Lower lobe of right lung (tissue), 2 donors: ENCODE measurements at places on chromosomes 4 and X. TPM values are rescaled to one million over a fixed set of nuclear protein-coding genes. Genes with fewer than 3 reads are reported as not detected.

- no peak for DNase-seq
These were observed 82.4 kb downstream of the RAP1GDS1 start for GRCh38 chr4:98343626-98344025.

SLC25A5 gene
- total RNA-seq, result 334 TPM

DNA sequence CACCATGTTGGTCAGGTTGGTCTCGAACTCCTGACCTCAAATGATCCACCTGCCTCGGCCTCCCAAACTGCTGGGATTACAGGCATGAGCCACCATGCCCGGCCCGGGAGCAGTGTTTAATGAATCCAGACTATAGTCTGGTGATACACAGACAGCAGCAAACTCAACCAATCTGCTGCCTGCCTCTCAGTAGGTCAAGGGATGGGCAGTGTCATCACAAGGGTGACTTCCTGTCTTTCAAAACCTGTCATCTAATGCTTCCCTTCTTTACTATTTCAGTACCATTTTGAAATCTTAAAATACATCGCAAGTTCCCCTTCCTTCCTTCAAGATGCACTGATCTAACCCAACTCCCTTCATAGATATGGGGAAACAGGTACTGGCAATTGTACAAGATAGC, 8.4 kb downstream of the RPL39 start:
- peak; percentile 47 for DNase-seq

GRCh38 chr4:44914223-44914622, 187.9 kb upstream of the GNPDA2 start:
- no peak for DNase-seq

SPIN2A gene
- total RNA-seq, result 0.74 TPM

SLC4A4 gene
- total RNA-seq, result 18.8 TPM

GSPT2 gene
- 7.7 TPM for total RNA-seq

DNA sequence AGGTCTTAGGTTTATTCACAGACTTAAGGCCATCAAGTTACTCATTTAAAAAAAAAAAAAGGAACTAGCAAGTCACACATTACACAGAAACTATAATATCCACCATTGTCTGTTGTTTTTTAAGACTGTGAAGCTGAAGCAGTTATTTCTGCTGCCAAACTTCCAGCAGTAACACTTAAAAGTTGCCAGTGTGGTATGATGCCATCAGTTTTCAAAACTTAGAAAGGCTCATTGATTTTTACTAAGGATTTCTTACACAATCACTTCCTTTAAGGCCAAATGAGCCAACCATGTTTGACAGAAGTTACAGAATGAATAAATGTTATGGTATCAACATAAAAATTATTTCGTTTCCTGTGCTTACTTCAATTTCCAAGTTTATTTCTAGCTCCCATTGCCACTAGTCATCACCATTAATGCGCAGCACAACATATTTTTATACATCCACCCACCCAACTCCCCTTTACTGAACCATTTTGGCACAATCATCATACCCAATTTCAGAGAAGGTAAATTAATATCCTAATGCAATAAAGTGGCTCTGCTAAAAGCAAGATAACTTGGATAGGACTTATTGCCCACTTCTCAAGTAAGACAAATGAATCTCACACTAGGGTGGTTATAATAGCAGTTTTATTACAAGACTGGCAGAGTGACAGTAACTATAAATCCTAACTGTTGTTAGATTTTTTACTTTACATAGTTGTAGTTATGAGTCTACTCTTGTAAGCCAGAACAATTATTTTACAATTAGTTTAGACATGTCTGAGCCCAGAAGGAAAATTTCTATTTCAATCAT, 13.1 kb downstream of the PDGFC start:
- DNase-seq, result no peak

HTN3 gene
- total RNA-seq, result not detected

- no peak for DNase-seq
These were observed 8.4 kb downstream of the HAND2 start for GRCh38 chr4:173521467-173522159.

- peak; percentile 35 for DNase-seq
These were observed 7.4 kb downstream of the PLCXD1 start for GRCh38 chrX:288561-288991.

GYPE gene
- 2.5 TPM for total RNA-seq

PAGE2 gene
- total RNA-seq, result not detected

DNA sequence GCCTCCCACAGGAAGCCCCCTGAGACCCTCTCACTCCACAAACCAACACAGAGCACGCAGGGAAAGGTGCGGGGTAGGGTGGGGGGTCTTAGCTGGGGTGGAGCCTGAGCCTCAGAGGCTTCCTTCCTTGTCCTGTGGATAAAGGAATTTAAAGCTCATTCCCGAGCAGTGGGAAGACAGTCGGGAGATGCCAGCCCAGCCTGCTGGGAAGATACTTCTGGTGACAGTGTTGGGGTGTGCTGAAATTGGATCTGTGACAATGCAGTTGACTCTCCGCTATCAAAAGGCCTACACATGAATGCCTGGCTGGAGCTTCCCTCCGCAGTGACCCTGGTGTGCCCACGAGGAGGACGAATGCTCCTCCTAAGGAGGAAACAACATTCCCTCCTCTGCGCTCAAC, 45.5 kb downstream of the JAKMIP1 start:
- no peak for DNase-seq

DOCK11 gene
- total RNA-seq, result 76.2 TPM

HTT gene
- total RNA-seq, result 73.1 TPM

DNA sequence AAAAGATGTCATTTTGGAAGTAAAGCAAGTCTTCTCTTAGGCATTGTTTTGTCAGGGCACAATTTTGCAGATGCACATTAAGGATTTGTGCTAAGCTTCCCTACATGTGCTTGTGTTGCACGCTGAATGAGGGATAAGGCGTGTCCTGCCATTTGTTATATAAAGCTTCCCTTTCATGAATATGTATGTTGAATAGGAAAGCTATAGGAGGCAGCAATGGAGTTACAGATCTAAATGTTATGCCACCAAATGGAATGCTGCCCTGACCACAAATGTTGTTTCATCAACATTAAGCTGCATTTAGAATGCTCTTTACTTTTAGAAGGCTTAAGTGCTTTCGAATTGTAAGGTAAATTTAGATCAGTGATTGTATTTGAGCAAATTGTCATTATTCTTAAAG, 20.9 kb downstream of the SGMS2 start:
- no peak for DNase-seq

DNA sequence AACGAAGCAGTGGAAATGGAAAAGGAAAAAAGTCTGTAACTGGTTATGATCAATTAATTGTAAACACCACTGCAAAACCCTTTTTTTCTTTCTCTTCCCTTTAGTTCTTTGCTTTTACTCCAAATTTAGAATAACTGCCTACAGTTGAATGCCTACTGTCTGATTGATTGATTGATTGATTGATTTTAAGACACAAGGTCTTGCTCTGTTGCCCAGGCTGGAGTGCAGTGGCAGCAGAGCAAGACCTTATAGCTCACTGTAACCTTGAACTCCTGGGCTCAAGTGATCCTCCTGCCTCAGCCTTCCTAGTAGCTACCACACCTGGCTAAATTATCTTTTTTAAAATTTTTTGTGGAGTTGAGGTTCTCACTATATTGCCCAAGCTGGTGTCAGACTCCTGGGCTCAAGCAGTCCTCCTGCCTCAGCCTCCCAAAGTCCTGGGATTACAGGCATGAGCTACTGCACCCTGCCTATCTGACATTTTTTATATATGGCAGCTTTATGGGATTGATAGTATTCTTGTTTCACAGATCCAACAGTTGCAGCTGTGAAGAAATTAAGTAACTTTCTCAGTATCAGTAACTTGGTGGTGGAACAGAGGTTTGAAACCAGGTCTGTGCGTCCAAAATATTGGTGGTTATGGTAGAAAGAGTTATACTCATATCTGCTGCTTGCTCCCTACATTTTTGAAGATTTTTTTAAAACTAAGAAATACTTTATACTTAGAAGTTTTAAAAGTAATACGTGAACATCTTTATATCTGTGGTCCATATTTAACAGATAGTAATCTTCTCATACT, 12.4 kb downstream of the UBE2K start:
- no peak for DNase-seq

ZNF330 gene
- 43.7 TPM for total RNA-seq

SLIT2 gene
- 91.8 TPM for total RNA-seq

- DNase-seq, result no peak
These were observed 175.3 kb downstream of the TSPAN5 start for GRCh38 chr4:98482847-98483806.

GRCh38 chr4:57291911-57292310, 181.7 kb upstream of the IGFBP7 start:
- DNase-seq, result no peak

DNA sequence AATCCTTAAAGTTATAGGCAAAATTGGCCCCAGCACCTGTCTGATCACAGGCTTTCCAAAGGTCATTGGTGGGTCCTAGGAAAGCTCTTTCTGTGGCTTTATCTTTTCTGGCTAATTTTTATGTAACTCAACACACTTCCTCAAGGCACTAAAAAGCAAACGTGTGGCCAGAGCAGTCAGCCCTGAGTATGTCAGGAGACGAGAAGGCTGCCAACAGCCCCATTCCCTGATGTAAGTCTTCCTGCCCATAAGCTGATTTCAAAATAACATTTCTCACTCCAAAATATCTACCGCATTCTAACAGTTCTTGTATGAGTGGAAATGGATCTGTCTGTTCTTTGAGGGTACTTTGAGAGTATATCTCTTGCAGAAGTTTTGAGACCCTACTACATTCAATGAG, 25.5 kb upstream of the FUNDC1 start:
- no peak for DNase-seq

DNA sequence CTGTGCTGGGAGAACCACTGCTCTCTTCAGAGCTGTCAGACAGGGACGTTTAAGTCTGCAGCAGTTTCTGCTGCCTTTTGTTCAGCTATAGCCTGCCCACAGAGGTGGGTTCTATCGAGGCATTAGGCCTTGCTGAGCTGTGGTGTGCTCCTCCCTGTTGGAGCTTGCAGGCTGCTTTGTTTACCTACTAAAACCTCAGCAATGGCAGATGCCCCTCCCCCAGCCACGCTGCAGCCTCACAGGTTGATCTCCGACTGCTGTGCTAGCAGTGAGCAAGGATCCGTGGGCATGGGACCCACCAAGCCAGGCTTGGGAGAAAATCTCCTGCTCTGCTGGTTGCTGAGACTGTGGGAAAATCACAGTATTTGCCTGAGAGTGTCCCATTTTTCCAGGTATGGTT, 133.8 kb upstream of the UBQLN2 start:
- no peak for DNase-seq

ADGRL3 gene
- 6.0 TPM for total RNA-seq

- no peak for DNase-seq
These were observed 315.1 kb upstream of the ADGRL3 start for GRCh38 chr4:60885011-60885410.

DNA sequence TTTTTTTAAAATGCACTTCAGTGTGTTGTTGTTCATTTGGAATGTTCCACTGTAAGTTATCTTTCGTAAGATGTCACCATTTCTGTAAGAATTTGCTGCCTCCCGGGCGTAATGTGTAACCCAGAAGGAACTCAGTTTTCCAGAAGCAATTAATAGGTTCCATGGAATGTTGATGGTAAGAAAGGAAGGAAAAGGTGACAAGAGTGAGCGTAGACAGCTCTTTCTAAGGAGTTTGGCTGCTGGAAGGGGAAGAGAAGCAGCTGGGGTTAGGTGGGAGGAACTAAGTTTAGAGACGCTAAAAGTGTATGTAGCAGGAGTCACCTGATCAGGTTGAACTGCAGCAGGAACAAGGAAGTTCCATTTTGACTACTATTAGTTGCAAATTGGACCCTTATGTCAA, 35.9 kb downstream of the PNMA5 start:
- DNase-seq, result no peak

DNA sequence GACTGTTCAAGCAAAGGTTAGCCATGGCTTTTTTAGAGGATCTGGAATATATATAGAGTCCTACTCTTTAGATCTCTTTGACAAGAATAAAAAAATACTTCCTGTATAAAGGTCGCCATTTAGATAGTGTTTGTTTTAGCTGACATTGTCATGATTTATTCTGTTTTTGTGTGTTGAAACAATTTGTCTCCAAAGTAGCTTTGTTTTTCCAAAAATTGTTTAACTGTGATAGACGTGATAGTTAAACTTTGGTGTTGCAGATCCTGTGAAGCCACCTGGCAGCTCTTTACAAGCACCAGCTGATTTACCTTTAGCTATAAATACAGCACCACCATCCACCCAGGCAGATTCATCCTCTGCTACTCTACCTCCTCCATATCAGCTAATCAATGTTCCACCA, 80.3 kb upstream of the SMARCA5 start:
- no peak for DNase-seq

TECRL gene
- not detected for total RNA-seq

DNA sequence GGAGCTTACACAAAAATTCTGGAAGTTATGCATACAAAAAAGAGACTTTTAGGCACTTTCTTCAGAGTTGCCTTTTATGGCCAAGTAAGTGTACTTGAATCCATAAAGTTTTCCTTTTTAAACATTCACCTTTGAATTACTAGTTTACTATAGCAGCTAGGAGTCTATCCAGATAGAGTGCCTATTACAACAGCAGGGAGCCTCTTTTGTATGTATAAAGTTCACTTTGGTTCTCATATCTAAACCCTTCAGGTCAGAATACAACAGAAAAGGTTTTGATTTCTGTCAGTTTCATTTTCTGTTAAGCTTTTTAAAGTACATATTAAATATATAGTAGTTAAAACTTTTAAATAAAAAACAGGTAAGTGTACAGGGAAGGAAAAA, 51.4 kb upstream of the IL13RA1 start:
- no peak for DNase-seq

- DNase-seq, result no peak
These were observed 223.3 kb upstream of the MAGEB2 start for GRCh38 chrX:29992083-29992482.

- no peak for DNase-seq
These were observed 4.1 kb downstream of the SLIT2 start for GRCh38 chr4:20255823-20256222.

GRCh38 chr4:168836490-168836889, 173.6 kb downstream of the CBR4 start:
- no peak for DNase-seq

- DNase-seq, result no peak
These were observed 128.2 kb downstream of the CPEB2 start for GRCh38 chr4:15130441-15130840.

PPP4R3C gene
- not detected for total RNA-seq

XAGE1A gene
- total RNA-seq, result not detected

GRCh38 chr4:2251073-2251794, 9.3 kb upstream of the HAUS3 start:
- peak; percentile 42 for DNase-seq

FREM3 gene
- total RNA-seq, result 0.38 TPM

DNA sequence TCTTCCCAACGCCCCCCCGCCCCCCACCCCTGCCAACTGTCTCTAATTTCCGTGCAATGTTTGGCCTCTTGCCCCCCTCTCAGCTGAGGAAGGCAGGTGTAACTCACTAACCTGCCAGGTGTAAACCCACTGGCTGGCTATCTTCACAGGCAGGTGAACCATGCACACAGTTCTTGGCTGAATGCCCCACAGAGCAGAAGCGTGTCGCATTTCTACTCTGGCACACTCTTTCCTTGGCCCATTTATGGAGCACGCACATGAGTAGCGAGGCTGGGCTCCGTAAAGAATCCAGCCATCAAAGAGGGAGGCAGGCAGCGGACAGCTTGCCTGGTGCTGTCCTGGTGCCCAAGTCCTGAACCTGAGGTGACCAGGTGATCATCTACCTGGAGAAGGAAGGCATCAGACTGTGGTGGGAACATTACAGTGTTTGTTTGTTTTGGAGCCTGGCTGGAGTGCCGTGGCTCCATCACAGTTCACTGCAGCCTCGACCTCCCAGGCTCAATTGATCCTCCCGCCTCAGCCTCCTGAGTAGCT, 39.2 kb upstream of the CRMP1 start:
- no peak for DNase-seq
